Esophagus squamous epithelium (tissue), 5 donors: ENCODE measurements at places on chromosomes 2 and 18. TPM values are rescaled to one million over a fixed set of nuclear protein-coding genes. Genes with fewer than 3 reads are reported as not detected.

Gene TUBA3E
- total RNA-seq = not detected

Gene ICOS
- 0.48 TPM for total RNA-seq

Gene RAB27B
- total RNA-seq = 17.5 TPM

Gene CHRND
- total RNA-seq = not detected

Gene C2orf78
- total RNA-seq = not detected

Gene CHST10
- total RNA-seq = 7.0 TPM

Gene CPO
- not detected for total RNA-seq

Gene SERPINB10
- 0.26 TPM for total RNA-seq

DNA sequence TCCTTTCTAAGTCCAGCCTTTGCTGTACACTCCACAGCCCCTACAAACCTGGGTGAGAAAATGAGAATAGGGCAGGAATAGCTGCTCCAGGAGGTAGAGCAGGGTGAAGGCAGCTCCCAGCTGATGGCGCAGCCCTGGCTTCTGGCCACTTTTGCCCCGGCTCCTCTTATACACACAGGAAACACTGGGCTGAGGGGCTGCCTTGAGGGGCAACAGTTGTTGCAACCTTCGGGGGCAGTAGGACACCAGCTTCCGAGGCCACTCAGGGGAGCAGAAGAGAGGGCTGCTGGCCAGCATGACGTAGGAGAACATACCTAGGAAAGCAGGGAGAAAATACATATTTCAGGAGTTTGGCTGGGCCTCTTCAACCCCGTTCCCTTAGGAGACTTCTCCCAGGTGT, 8.1 kb downstream of the GGCX start:
- H3K27ac ChIP-seq = no peak overlapping the region
- no peak overlapping the region for H3K4me3 ChIP-seq
- DNase-seq = no peak
- H3K27me3 ChIP-seq = no peaks in the 10 kb centered on the region
- peaks cover 20% of the 10 kb centered on the region for H3K36me3 ChIP-seq

GRCh38 chr2:203808046-203808750, 59.4 kb upstream of the CTLA4 start:
- H3K27me3 ChIP-seq = no peaks in the 10 kb centered on the region
- no peak overlapping the region for H3K27ac ChIP-seq
- H3K4me1 ChIP-seq = no peaks in the 10 kb centered on the region
- H3K36me3 ChIP-seq = no peaks in the 10 kb centered on the region
- no peak overlapping the region for H3K4me3 ChIP-seq

DNA sequence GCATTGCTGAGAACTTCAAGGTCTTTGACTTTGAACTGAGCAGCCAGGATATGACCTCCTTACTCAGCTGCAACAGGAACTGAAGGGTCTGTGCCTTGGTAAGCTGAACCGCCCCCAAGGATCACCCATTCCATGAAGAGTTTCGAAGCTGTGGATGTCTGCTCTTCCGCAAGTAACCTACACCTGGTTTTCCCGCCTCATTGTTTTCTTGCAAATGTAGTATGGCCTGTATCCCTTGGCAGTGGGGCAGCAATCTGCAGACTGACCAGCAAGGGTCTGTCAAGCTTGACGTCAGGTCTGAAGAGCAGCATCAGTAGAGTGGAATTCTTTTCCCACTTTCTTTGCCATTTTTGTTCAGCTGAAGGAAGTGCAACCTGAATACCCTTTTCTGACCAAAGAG, 62.6 kb upstream of the RAB12 start:
- H3K4me3 ChIP-seq = no peak overlapping the region
- no peak for DNase-seq
- H3K27me3 ChIP-seq = no peaks in the 10 kb centered on the region
- no peaks in the 10 kb centered on the region for H3K4me1 ChIP-seq
- no peaks in the 10 kb centered on the region for H3K36me3 ChIP-seq

DNA sequence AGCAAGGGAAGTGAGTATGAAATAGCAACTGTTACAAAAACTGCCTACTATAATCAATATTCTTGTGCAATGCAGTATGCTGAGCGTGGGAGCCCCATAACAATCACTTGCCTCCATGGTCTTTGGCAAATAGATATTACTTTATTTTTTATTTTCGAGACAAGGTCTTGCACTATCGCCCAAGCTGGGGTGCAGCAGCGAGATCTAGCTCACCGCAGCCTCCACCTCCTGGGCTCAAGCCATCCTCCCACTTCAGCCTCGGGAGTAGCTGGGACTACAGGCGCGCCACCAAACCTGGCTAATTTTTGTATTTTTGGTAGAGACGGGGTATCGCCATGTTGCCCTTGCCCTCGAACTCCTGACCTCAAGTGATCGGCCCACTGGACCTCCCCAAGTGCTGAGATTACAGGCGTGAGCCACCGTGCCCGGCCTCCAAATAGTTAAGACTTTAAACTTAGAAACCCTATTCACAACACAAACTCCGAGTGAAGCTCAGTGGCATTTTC, 1.2 kb upstream of the CCNT2 start:
- no peaks in the 10 kb centered on the region for H3K36me3 ChIP-seq
- H3K27me3 ChIP-seq = no peaks in the 10 kb centered on the region
- H3K27ac ChIP-seq = peak overlapping the region; percentile 97
- DNase-seq = no peak
- H3K4me3 ChIP-seq = peak overlapping the region; percentile 96

GRCh38 chr2:200302940-200303727, 3.4 kb upstream of the SPATS2L start:
- H3K4me1 ChIP-seq = peaks cover 4% of the 10 kb centered on the region
- H3K36me3 ChIP-seq = no peaks in the 10 kb centered on the region
- no peaks in the 10 kb centered on the region for H3K27me3 ChIP-seq
- no peak for DNase-seq
- no peak overlapping the region for H3K4me3 ChIP-seq

GRCh38 chr2:166468124-166469024, 25.7 kb downstream of the SCN7A start:
- DNase-seq = no peak
- H3K36me3 ChIP-seq = no peaks in the 10 kb centered on the region
- H3K4me3 ChIP-seq = no peak overlapping the region
- no peak overlapping the region for H3K27ac ChIP-seq

- no peak overlapping the region for H3K4me3 ChIP-seq
- no peaks in the 10 kb centered on the region for H3K27me3 ChIP-seq
- no peak for DNase-seq
- no peak overlapping the region for H3K27ac ChIP-seq
These were observed 556.4 kb downstream of the ERBB4 start for GRCh38 chr2:211982162-211982561.

- no peaks in the 10 kb centered on the region for H3K36me3 ChIP-seq
- peak within 1 kb of the TSS; percentile 40 for H3K4me3 ChIP-seq
- no peaks in the 10 kb centered on the region for H3K4me1 ChIP-seq
These were observed at the start of gene DAW1 for GRCh38 chr2:227871375-227871791. DAW1 (plus strand) TSS chr2:227871631; CDS start chr2:227871690, 59 bp downstream.

DNA sequence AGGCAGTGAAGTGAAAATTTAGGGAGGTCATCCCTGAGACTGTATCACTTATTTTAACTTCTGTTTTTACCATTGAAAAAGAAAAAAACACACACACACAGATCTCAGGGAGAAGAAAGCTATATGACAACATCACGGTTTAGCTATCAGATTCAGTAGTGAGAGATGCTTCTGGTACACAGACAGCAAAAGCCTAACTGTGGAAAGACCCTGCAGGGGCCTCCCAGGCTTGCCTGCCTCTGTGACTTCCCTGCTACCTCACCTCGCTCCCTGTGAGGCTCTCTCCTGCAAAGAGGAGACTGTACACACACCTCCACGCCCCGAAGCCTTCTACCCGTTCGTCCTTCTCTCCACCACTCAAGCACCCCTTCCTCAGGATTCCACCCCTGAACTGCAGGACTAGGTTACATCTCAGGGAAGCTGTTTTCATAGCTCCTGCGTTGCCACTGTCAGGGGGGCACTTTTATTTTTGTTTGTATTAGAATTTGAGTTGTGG, 86.3 kb downstream of the EPB41L3 start:
- no peaks in the 10 kb centered on the region for H3K36me3 ChIP-seq
- H3K27ac ChIP-seq = no peak overlapping the region
- H3K4me3 ChIP-seq = no peak overlapping the region

DNA sequence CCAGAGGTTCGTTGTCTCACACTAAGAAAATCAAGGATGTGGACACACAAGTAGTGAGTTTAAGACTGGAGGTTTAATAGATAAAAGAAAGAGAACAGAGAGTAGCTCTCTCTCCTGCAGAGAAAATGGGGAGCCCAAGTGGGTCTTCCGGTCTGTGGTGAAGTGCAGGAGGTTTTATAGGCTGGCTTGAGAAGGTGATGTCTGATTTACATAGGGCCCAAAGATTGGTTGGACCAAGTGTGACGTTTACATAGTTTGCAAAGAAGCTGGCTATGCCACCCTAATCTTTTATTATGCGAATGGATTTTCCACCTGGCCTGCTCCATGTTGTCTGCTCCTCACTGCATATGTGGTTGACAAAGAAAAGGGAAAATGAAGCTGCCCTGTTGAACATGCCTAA, 430.4 kb upstream of the TRIB2 start:
- peaks cover 20% of the 10 kb centered on the region for H3K4me1 ChIP-seq
- H3K27me3 ChIP-seq = no peaks in the 10 kb centered on the region
- H3K4me3 ChIP-seq = no peak overlapping the region
- peak overlapping the region; percentile 55 for H3K27ac ChIP-seq
- no peaks in the 10 kb centered on the region for H3K36me3 ChIP-seq

DNA sequence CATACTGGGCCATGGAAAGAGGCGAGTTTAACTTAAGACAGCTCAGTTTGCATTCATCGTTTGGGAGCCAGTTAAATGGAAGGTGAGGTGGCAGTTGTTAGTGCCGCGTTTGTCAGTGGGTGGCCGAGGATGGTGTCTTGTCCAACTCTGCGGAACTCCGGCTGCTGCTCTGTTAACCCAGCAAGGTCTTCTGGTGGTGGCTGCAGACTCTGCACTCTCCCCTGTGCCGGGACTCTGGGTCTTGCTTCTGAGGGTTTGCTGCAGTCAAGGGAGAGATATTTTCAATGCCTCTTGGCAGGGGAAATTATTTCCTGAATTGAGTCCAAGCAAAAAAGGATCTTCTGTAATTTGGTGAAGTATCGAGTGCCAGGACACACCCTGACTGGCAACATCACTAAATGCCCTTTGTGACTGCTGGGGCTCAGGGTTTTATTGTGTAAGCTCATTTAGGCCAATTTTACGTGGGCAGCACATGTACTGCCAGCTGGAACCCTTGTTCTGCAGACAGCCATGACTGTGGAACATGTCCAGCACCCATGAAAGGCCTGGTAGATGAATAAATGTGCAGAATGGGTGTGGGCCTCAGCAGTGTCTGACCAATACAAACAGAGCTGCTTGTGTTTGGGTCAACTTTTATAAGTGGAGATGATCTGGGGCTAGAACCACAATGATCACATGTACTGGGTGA, 58.1 kb downstream of the IL1R2 start:
- no peaks in the 10 kb centered on the region for H3K36me3 ChIP-seq
- no peaks in the 10 kb centered on the region for H3K27me3 ChIP-seq
- no peak overlapping the region for H3K4me3 ChIP-seq
- DNase-seq = no peak
- peak overlapping the region; percentile 81 for H3K27ac ChIP-seq

- H3K36me3 ChIP-seq = no peaks in the 10 kb centered on the region
- H3K27me3 ChIP-seq = no peaks in the 10 kb centered on the region
- no peaks in the 10 kb centered on the region for H3K4me1 ChIP-seq
- DNase-seq = no peak
These were observed 158.4 kb downstream of the NDUFA10 start for GRCh38 chr2:239866778-239867177.

DNA sequence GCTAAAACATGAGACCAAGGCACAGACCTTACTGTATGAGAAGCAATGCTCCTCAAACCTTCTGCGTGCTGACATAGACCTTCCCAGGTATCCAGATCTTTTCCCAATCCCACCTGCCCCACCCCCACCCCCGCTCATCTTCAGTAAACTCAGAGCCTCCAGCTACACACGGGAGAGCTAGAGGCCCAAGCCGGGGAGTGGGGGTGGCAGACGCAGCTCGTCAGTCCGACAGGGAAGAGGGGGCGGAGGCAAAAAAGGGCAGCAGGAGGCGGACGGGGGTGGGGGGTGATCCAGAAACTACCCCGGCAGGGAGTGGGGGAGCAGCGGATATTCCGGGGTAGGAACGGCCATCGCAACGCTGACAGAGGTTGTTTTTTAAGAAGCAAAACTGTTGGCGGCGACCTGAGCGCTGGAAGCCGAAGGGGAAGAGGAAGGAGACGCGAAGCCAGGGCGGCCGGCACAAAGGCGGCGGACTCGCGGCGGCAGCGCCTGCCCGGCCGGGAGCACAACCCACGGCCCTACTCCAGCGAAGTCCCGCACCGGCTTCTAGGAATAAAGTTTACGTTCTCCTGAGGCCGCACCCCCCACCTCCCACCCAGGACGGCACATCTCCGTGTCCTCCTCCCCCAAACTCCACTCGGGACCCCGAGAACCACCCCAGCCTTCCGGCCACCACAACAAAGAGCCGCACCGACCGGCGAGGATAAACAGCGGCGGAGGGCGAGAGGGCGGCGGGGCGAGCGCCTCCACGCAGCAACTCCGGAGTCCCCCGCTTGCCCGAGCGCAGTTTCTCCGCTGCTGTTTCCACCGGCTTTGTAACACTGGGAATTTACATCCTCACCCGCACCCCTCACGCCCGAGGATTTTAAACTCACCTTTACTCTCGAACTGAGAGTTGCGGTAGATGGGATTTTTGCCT, 722 bp downstream of the BAZ2B start:
- no peaks in the 10 kb centered on the region for H3K27me3 ChIP-seq
- peak; percentile 31 for DNase-seq
- no peaks in the 10 kb centered on the region for H3K36me3 ChIP-seq
- H3K4me1 ChIP-seq = peaks cover 15% of the 10 kb centered on the region
- peak overlapping the region; percentile 98 for H3K27ac ChIP-seq
- peak overlapping the region; percentile 89 for H3K4me3 ChIP-seq

DNA sequence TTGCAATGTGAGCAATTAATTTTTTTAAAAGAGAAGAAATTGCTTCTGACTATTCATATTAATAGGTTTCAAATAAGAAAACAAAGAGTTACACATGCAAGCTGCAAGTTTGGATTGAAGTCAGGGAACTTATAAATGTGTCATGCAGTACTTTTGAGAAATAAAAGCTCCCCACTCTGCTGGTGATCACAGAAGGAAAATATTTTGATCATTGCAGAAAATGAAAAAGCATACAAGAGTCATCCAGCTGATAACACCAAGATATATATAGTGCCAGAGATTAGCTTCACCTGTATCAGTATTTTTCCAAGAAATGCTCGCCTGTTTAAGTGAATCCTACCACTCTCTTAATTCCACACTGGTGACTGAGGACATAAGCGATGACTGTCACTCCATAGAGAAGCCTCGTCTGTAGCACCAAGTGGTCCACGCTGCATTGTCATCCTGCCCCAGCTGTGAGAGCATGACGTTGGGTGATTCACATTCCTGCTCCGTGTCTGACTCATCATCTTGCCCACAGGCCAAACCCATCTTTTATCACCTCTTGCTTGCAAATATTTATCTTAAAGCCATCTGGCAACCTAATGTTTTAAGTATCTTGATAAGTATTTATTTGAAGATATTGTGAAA, 178.0 kb downstream of the ASXL3 start:
- H3K27me3 ChIP-seq = no peaks in the 10 kb centered on the region
- H3K4me1 ChIP-seq = no peaks in the 10 kb centered on the region
- no peak overlapping the region for H3K27ac ChIP-seq
- no peak for DNase-seq
- H3K36me3 ChIP-seq = no peaks in the 10 kb centered on the region

DNA sequence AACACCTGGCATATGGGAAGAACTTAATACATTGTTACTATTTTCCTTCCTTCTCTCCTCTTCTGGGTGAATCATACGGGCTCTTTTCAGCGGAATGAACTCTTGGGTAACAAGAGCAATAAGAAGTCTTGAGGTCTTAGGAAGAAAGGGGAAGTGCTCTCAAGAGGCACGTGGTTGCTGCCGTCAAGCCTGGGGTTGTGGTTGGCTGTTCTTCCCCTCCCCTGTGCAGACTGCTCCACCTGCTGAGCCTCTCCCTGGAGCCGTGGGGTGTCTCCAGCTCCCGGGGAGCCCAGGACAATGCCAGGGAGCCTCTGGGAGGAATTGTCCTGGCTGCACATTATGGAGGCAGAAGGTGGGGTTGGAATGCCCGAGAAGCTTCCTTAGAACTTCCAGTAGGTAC, 19.4 kb downstream of the TOGARAM2 start:
- no peaks in the 10 kb centered on the region for H3K36me3 ChIP-seq
- H3K27ac ChIP-seq = no peak overlapping the region
- no peaks in the 10 kb centered on the region for H3K4me1 ChIP-seq
